ENCODE measurements at places on chromosomes 5 and 9. TPM values are rescaled to one million over a fixed set of nuclear protein-coding genes. Genes with fewer than 3 reads are reported as not detected.

F2RL2 gene
- 0.44 TPM for total RNA-seq

SPINK4 gene
- total RNA-seq, result not detected

RLN2 gene
- total RNA-seq, result 0.41 TPM

PRUNE2 gene
- total RNA-seq, result 15.4 TPM

PCDHGB4 gene
- 6.3 TPM for total RNA-seq

TEX48 gene
- total RNA-seq, result not detected

IL17B gene
- total RNA-seq, result 2.9 TPM

SLC36A3 gene
- not detected for total RNA-seq

DELE1 gene
- total RNA-seq, result 49.5 TPM

DNA sequence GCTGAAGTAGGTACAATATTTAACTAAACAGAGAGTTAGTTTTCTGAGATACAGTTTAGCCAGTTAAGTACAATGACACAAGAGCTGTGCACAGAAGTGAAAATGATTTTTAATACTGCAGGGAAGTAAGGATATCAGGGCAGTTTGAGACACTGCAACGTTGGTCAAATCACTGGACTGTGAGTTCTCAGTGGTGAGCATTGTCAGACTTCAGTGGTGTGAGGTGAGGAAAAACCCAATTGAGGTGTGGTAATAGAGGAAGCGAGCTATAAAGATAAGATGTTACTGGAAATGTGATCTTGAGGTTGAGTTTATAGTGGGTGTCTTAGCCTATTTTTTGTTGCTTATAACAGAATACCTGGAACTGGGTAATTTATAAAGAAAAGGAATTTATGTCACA is 12.8 kb upstream of the FBXL7 start:
- H3K27ac ChIP-seq, result no peak overlapping the region
- H3K36me3 ChIP-seq, result no peaks in the 10 kb centered on the region
- DNase-seq, result no peak
- no peaks in the 10 kb centered on the region for H3K4me1 ChIP-seq
- H3K4me3 ChIP-seq, result no peak overlapping the region

DNA sequence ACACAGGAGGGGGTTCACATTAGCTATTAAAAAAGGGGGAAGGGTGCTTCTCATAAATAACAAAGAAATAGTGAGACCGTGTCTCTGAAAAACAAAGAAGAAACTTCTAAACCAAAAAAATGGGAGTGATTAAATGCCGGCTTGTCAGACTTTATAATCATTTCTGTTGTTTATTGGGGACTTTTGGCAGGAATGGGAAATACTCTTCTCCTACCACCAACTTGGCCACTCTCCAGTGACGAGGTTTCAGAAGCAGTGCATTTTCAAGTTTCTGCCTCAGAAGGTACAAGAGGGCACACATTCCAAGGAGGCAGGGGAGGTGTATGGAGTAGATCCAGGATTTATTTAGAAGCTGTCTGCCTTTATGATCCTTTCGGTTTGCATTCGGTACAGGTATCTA is 46.2 kb downstream of the LIX1 start:
- no peak overlapping the region for H3K27ac ChIP-seq
- no peak for DNase-seq
- no peak overlapping the region for H3K4me3 ChIP-seq
- H3K4me1 ChIP-seq, result no peaks in the 10 kb centered on the region

- no peak for DNase-seq
- no peak overlapping the region for H3K27ac ChIP-seq
- H3K27me3 ChIP-seq, result no peaks in the 10 kb centered on the region
- no peaks in the 10 kb centered on the region for H3K36me3 ChIP-seq
- no peak overlapping the region for H3K4me3 ChIP-seq
Measured at GRCh38 chr5:9894571-9895301, 264.6 kb upstream of the TAS2R1 start.

- DNase-seq, result no peak
- H3K4me1 ChIP-seq, result no peaks in the 10 kb centered on the region
- no peaks in the 10 kb centered on the region for H3K36me3 ChIP-seq
- H3K4me3 ChIP-seq, result no peak overlapping the region
- no peak overlapping the region for H3K27ac ChIP-seq
Measured at GRCh38 chr5:116514421-116514970, 60.1 kb downstream of the SEMA6A start.

- H3K36me3 ChIP-seq, result no peaks in the 10 kb centered on the region
- no peak overlapping the region for H3K27ac ChIP-seq
- DNase-seq, result no peak
- no peak overlapping the region for H3K4me3 ChIP-seq
Measured at GRCh38 chr5:601771-602465, 10.2 kb upstream of the CEP72 start.

- no peaks in the 10 kb centered on the region for H3K27me3 ChIP-seq
- H3K4me3 ChIP-seq, result no peak overlapping the region
- peak overlapping the region; percentile 67 for H3K27ac ChIP-seq
- no peak for DNase-seq
Measured at GRCh38 chr5:122180146-122180712, 50.9 kb downstream of the ZNF474 start.

- no peak overlapping the region for H3K27ac ChIP-seq
- no peak overlapping the region for H3K4me3 ChIP-seq
- no peaks in the 10 kb centered on the region for H3K36me3 ChIP-seq
- H3K4me1 ChIP-seq, result no peaks in the 10 kb centered on the region
- DNase-seq, result no peak
Measured at GRCh38 chr5:135007305-135007704, 26.7 kb downstream of the PITX1 start.

DNA sequence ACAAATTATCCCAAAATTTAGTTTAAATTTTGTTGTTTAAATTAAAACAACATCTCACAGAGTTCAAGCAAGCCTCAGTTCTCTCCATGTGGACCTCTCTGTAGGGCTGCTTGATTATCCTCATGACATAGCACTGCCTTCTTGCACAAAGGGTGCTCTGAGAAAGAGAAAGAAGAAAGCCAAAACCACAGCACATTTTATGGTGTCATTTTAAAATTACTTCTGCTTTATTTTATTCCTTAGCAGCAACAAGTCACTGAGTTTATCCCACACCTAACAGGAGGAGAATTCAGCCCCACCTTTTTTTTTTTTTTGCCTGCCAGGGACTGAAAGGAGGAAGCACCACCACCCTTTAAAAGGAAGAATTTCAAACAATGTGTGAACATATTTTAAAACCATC is 12.8 kb upstream of the KCNV2 start:
- H3K36me3 ChIP-seq, result no peaks in the 10 kb centered on the region
- H3K27me3 ChIP-seq, result no peaks in the 10 kb centered on the region
- DNase-seq, result no peak
- H3K4me3 ChIP-seq, result no peak overlapping the region
- no peaks in the 10 kb centered on the region for H3K4me1 ChIP-seq
